NCI-H460 (cell line): ENCODE measurements at places on chromosomes 5 and 9. TPM values are rescaled to one million over a fixed set of nuclear protein-coding genes. Genes with fewer than 3 reads are reported as not detected.

Gene SHISAL2B
- not detected in 2 replicates for total RNA-seq

Gene NR5A1
- not detected in 2 replicates for total RNA-seq

Gene PAEP
- 2.9 and 3.7 TPM in 2 replicates for total RNA-seq

Gene KCNN2
- total RNA-seq: 0.23 TPM in 1 of 2 replicates, not detected in the other

Gene FOXE1
- total RNA-seq: 0.05 and 0.26 TPM in 2 replicates

Gene LURAP1L
- total RNA-seq: 17.5 and 21.5 TPM in 2 replicates

Gene FSTL4
- 14.3 and 15.0 TPM in 2 replicates for total RNA-seq

Gene RNF180
- total RNA-seq: 2.8 and 2.9 TPM in 2 replicates

Gene ANKRD18A
- 1.7 and 3.9 TPM in 2 replicates for total RNA-seq

Gene LMX1B
- total RNA-seq: 1.2 and 1.9 TPM in 2 replicates

GRCh38 chr9:91159664-91160121, 202.0 kb downstream of the AUH start:
- no peak for DNase-seq

DNA sequence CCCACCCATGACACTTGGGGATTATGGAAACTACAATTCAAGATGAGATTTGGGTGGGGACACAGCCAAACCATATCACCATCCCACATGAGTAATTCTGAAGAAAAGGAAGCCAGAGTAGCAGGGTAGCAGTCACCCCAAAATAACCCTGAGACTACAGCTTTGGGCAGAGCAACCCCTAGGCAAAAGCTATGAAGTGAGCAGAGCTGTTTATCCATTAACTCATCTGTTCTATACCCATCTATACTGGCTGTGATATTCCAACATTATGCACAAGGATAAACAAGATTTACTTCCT, 12.3 kb upstream of the REEP5 start:
- DNase-seq: no peak

DNA sequence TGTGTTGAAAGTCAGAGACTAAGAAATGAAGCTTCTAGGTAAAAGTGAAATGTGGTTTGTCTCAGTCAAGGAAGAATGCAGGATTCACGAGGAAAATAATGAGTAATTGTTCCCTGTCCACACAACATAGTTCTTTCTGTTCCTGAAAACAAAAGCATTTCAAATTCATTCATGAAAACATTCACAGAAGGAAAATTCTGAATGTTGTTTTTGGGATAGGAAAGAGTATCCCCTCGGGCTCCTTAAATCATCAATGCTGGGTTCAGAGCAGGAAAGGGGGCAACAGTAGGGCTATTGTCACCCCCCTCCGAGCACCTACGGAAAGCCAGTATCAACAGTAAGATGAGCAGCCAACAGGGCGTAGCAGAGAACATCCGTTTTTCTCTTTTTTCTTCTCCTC, 769.9 kb upstream of the ADAMTS16 start:
- no peak for DNase-seq

- DNase-seq: no peak
Measured at GRCh38 chr5:180251141-180251540, 40.7 kb downstream of the MAPK9 start.

- no peak for DNase-seq
Measured at GRCh38 chr5:129912601-129913255, 8.5 kb downstream of the CHSY3 start.

DNA sequence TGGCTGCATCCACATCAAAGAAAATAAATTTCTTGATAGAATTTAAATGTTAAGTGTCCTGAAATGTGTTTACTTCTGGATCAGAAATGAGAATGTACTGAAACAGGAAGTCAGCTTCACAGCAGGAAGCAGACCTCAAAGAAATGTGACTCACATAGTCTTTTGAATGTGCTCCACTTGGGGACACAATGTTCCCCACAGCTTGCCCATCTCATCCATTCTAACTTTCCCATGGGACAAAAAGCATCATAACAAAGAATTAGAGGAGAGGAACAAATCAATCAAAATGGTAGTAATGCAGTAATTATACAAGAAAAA, 85.7 kb downstream of the GRAMD2B start:
- DNase-seq: no peak

DNA sequence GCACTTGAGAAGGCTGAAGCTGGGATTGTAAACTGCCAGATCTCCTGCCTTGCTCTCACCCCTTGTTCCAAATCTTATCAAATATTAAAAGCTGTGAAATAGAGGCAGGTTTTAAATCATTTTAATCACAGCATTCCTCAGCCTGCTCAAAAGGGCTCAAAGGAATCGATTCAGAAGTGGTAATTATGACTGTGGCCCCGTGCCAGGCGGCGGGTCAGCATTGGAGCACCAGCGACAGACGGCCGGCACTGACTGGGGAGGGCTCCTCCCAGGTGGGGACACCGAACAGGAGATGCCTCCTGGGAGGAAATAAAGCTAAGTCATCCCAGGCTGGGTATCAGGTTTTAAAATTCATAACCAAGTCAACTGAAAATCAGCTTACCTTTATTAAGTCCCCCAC, 66.7 kb downstream of the KCNIP1 start:
- DNase-seq: no peak

DNA sequence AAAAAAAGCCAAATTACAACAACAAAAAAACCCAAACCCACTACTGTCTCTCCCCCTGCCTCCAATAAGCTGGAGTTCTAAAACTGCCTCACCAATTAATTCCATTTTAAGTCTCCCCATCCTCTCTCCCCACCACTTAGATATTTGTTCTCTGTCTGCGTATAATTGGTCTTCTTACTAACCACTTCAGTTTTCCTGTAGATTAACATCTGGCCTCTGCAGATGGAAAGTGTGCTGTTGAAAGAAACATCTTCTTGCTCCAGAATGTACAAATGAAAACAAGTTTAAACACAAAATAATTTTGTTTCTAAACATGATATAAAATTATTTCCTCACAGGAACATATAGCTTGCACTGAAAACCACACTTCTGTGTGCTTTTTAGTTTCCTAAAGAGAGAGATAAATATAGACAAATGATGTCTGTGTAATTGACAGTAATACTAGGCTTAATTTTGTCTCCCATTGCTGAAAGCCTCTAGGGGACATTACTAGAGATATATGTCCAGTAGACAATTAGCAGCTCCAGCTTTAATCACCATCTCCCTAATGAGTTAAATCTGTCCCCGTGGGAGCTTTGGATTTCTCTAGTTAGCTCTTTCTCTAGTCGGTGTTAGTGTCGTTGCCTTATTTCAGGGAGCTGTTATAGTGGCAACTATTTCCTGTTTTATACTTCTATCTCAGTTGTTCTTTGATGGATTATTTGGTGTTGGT, 164.0 kb downstream of the ARHGAP26 start:
- no peak for DNase-seq

GRCh38 chr9:133397895-133398294, 19.9 kb downstream of the REXO4 start:
- DNase-seq: no peak

GRCh38 chr9:133181561-133181960, 17.8 kb upstream of the GBGT1 start:
- DNase-seq: no peak

DNA sequence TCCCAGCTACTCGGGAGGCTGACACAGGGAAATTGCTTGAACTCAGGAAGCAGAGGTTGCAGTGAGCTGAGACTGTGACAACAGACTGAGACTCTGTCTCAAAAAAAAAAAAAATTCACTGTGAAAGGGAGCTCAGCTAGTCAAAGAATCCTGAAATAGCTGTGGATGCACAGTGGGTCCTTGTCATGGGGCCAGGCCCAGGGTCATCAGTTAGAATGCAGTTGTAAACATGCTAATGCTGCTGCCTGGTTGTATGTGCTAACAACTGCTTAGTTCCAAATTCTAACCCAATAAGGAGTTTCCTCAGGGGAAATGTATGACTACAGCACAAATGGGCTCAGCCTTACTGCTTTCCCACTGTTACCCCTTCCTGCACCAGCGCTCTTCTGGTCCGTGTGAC, 84.0 kb downstream of the PALM2AKAP2 start:
- DNase-seq: no peak

GRCh38 chr9:93172666-93173364, 11.1 kb upstream of the WNK2 start:
- DNase-seq: no peak

DNA sequence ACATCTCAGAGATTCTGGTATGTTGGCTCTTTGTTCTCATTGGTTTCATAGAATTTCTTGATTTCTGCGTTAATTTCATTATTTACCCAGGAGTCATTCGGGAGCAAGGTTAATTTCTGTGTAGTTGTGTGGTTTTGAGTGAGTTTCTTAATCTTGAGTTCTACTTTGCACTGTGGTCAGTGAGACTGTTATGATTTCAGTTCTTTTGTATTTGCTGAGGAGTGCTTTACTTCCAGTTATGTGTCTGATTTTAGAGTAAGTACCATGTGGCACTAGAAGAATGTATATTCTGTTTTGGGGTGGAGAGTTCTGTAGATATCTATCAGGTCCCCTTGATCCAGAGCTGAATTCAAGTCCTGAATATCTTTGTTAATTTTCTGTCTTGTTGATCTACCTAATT, 12.2 kb downstream of the RANBP17 start:
- DNase-seq: no peak

- DNase-seq: no peak
Measured at GRCh38 chr9:18675973-18676372, 202.0 kb downstream of the ADAMTSL1 start.

DNA sequence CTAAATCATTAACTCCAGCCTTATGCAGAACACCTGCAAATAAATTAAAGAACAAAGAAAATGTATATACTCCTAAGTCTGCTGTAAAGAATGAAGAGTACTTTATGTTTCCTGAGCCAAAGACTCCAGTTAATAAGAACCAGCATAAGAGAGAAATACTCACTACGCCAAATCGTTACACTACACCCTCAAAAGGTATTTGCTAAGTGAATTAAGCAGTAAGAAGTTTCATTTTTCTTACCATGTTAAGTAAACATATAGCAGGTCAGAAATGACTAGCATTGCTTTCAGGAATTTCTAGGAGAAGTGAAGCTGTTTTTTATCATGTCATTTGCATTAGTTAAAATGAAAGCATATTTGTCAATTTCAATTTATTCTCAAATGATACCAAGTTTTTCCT, 92.7 kb downstream of the MELK start:
- no peak for DNase-seq

DNA sequence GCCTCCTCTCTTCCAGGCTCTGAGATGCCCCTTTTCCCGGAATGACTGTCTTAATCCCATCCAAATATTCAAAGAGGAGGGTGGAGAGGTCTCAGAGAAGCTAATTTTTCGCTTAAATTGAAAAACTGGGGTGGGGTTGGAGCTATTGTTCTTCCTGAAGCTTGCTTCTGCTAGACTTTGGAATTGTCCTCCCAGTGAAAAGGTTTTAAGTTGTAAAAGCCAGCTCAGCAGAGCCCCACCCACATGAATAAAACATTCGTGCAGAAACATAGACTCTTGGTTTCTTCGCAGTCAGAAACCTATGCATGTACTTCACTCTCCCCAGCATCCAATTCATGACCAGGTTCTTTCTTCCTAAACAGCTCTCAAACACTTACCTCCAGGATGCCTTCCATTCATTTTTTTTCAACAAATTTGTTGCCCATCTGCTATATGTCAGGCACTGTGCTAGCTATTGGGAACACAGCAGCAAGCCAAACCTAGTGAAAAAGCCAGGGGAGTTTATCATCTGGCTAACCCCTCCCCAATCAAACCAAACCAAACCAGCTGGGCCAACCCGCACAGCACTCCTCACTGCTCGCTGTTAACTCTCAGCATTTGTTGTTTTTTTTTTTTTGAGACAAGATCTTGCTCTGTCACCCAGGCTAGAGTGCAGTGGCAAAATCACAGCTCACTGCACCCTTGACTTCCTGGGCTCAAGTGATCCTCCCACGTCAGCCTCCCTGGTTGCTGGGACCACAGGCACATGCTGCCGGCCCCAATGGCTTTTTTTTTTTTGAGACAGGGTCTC, 37.9 kb upstream of the OCLN start:
- DNase-seq: no peak

- no peak for DNase-seq
Measured at GRCh38 chr9:109776391-109776790, 3.6 kb upstream of the PALM2AKAP2 start.

GRCh38 chr5:7673658-7674057, 177.3 kb downstream of the CFAP90 start:
- no peak for DNase-seq

DNA sequence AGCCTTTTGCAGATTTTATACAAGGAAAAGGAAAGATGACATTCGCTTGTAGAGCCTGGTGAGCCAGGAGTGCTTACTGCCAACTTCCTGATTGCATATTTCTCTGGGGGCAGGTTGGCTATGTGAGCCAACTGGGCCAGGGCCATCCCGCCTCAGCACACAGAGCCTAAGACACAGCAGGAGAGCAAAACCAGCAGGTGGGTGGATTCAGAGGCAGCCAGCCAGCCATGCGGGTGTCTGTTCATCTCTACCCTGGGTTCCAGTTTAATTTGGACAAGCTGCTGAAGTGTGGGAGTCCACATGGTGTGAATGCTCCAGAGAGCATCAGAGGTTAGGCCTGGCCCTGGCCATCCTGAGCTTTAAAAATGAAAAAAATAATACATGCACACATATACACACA, 291.4 kb downstream of the ARHGEF28 start:
- no peak for DNase-seq

- DNase-seq: no peak
Measured at GRCh38 chr9:7103771-7104170, 346.0 kb downstream of the KDM4C start.

- no peak for DNase-seq
Measured at GRCh38 chr5:89536020-89536419, 653.0 kb upstream of the MEF2C start.

GRCh38 chr9:134066913-134067851, 644 bp downstream of the BRD3 start:
- no peak for DNase-seq

DNA sequence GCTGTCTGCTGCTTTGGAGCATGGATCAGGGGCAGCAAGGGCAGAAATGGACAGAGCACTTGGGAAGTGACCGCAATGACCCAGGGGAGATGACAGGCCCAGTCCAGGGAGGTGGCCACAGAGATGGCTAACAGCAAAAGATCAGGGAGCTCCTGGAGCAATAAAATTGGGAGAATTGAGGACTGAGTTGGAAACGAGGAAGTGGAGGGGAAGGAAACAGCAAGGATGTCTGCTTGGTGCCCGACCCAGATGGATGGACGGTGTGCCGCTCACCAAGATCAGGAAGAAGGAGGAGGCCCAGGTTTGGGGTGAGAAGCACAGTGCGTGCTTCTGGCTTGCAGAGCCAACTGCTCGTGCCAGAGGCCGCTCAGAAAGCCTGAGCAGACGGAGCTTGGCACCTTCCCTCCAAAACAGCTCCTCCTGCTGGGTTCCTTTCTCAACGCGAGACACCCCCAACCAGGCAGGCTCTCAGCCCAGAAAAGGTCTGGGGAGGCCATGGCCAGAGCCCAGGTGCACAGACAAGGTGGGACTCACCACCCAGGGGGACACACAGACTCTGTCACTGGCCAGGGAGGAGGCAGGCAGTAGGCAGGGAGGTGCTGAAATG, 1.7 kb upstream of the SLC34A1 start:
- no peak for DNase-seq
